ENCODE measurements at places on chromosomes 16 and 17.
A peak's percentile ranks its signal among the peaks of the same experiment; 100 is the strongest.

GRCh38 chr17:27338536-27338985, 44.6 kb downstream of the WSB1 start:
- no peak for DNase-seq

- DNase-seq, result no peak
These were observed 2.6 kb downstream of the HSD17B2 start for GRCh38 chr16:82037666-82038065.

GRCh38 chr17:82416771-82417170, 1.4 kb upstream of the HEXD start:
- DNase-seq, result no peak

- DNase-seq, result no peak
These were observed 2.2 kb upstream of the ZG16 start for GRCh38 chr16:29775742-29776408.

GRCh38 chr16:47019568-47019967, 46.1 kb upstream of the DNAJA2 start:
- DNase-seq, result no peak

GRCh38 chr16:77033516-77033915, 157.5 kb upstream of the MON1B start:
- no peak for DNase-seq

DNA sequence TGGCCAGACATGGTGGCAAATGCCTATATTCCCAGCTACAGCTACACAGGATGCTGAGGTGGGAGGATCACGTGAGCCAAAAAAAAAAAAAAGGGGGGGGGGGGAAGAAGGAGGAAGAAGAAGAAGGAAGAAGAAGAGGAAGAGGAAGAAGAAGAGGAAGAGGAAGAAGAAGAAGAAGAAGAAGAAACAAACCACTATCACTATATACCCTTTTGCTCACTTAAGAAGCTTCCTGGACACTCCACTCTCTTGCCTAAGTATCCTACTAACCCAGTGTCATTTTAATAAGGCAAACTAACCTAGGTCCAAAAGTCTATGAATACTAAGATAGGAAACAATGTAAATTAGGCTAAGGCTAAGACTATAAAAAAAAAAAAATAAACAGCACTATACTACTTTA, 54.8 kb downstream of the GPATCH8 start:
- no peak for DNase-seq

- no peak for DNase-seq
These were observed 6.0 kb upstream of the TBC1D3B start for GRCh38 chr17:36182176-36183000.

DNA sequence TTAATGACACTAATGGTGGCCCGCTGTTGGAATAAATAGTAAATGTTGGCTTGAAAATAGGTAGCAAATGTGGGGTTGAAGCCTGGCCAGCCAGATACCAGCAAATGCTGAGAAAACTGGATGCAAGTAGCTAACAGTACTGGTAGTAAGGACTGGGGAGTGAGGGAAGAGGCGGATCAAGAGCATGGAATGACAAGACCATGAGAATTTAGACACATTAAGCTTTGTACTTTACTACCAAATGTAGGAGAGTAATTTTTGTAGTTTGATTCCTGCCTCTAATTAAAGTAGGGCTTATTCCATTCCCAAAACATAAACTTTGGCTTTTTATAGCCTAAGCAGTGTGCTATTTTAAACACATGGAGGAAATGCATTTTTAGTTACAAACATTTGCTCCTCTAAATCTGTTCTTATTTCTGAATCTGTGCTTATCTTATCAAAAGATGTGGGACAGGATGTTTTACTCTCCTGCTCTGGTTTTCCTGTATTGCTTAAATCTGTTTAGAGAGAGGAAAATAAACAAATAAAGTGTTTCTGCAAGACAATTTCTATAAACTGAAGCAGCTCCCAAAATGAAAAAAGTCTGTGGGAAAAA, 44.1 kb downstream of the CFDP1 start:
- no peak for DNase-seq

DNA sequence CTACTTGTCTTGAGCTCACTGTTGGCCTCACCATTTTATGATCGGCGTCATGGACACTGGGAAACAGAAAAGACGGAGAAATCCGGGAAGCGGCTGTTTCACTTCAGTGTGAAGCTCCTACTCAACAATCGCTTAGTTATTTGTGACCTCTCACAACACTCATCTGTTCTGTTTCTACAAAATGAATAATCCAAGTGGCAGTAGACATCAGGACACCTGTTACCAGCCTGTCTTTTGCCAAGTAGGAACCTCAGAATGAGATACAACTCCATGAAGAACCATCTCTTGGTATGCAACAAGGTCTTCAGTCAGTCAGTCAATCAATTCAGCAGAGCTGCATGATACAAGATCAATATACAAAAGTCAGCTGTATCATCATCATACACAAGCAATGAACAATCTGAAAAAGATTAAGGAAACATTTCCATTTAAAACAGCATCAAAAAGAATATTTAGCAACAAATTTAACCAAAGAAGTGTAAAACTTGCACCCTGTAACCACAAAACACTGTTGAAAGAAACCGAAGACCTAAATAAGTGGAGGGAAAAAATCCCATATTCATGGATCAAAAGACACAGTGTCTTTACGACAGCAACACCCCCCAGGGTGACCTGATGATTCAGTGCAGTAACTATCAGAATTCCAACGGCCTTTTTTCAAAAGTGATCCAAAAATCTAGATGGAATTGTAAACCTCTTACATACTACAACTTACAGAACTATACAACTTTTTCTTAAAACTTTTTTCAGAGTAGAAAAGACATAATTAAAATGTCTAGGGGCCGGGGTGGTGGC, 63.4 kb downstream of the ANKRD11 start:
- DNase-seq, result no peak

DNA sequence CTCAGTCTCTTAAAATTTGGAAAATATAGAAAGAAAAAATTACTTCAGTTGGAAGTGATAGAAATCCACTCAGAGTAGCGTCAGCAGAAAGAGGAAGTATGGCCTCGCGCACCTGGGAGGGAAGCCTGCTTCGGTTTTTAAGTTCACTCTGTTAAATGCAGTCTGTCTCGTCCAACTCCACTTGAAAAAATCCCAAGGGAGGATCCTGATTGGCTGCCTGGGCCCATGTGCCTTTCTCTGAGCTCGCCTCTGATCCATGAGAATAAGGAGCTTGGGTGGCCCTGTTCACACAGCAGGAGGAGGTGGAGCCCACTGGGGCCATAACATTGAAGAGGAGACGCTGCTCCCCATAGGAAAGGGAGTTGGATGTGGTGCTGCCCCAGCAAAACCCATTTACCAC, 40.7 kb downstream of the DNAJA2 start:
- no peak for DNase-seq

- DNase-seq, result peak; percentile 10
These were observed 1.4 kb downstream of the PRAC2 start for GRCh38 chr17:48724251-48725003.

DNA sequence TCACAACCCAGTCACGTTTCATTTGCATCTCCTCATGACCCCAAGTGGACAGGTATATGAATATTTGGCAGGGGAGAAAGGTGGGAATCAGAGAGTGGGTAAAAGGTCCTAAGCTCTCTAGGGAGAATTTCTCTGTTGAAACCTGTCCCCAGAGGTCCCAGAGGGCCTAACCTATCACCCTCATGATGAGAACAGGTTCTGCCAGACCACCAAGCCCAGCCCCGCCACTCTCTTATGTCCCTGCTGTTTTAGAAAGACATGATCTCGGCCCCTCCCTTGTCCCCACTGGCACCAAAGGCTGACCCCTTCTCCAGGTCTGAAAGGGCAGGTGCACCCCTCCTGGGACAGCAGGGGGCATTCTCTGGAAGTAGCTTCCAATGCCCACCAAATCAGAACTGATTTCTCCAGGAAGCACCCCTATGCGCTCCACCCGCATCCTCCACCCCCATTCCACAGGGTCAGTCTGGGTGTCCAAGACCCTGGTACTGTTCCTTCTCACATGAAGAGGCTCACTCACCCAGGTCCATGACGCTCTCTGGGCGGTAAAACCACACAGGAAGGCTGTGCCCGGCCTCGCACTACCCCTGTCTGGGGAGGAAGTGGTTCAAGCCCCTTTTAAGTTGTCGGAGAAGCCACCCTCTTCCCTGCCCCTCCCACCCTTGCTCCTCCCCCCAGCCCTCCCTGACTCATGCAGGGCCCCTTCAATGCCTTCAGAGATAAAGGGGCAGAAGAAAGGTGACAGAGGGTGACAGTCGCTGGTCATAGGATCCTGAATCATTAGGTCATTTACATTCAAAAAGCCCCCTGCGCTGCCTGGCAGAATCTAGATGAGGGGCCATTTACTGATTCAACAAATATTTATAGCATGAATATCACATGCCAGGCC, at the start of gene CCR7:
TSS of gene CCR7 (minus strand) at position 590 of the 886 bp plus-strand sequence. CDS start at position 527, 63 bp downstream.
- DNase-seq, result no peak

GRCh38 chr17:62780951-62781350, 27.2 kb downstream of the MARCHF10 start:
- no peak for DNase-seq

- peak; percentile 75 for DNase-seq
These were observed at the start of gene CASKIN2 for GRCh38 chr17:75515496-75516254. CASKIN2 (minus strand) TSS chr17:75515537; CDS start chr17:75513804, 1,733 bp downstream.

- DNase-seq, result no peak
These were observed 46.8 kb upstream of the BCAR1 start for GRCh38 chr16:75298267-75298666.

- no peak for DNase-seq
These were observed 91.3 kb upstream of the ZNF750 start for GRCh38 chr17:82930924-82931698.

DNA sequence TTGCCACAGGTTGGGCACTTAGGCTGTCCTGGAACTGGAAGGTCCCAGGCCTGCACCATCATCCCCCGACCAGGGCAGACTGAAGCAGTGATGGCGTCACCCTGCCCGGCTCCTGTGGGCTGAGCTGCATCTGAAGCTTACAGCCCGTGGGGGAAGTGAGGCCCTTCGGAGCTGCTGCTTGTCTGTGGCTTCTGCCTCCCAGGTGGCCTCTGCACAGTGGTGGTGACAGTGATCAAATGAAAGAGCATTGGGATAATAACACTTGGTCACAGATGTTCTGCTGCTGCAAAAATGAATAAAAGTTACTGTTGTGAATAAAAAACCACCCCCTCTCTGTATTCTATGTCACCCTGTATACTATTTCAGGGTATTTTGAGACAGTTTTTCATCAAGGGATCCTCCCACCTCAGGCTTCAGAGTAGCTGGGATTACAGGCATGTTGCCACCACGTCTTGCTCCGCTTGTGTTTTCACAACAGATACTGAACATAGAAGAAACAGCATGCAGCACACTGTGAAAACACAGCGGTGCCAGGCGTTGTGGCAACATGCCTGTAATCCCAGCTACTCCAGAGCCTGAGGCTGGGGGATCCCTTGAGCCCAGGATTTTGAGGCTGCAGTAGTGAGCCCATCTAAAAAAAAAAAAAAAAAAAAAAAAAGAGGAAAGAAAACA, 165.0 kb downstream of the LGALS9B start:
- DNase-seq, result no peak

DNA sequence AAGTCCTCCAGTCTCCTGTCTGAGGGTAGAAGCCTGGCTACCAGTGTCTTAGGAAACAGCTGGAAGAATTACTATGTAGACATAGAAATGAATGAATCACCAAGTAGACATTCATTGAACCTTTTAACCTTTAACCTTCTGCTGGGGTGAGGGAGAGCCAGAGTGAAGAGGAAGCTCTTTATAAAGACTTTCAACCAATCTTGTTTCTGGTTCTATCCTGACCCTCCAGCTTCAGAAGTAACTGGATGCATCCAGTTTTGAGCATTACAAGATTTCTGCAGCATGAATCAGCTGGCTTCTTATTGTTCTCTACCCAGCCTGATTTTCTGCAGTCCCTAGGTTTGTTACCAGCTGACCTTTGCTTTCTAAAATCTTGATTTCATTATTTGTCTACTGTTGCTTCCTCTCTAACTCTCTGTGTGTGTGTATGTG, 8.5 kb downstream of the TEKT1 start:
- no peak for DNase-seq

DNA sequence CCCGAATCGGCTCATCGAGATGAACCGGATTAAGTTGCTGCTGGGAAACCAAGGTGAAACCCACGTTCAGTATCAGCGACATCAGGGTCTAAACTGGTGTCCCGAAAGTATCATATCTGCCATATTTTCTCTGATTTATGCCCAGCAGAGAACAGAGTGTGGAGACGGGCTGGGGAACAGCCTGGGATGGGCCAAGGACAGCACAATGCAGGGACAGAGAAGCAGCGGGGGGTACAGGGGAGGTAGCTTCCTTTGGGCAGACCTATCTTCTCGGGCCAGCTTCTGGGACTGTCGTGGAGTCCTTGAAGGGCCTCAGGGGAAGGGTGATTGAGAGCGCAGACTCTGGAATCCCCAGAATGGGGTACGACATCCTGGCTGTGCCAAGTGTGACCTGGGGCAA, 17.5 kb upstream of the MLKL start:
- DNase-seq, result no peak

DNA sequence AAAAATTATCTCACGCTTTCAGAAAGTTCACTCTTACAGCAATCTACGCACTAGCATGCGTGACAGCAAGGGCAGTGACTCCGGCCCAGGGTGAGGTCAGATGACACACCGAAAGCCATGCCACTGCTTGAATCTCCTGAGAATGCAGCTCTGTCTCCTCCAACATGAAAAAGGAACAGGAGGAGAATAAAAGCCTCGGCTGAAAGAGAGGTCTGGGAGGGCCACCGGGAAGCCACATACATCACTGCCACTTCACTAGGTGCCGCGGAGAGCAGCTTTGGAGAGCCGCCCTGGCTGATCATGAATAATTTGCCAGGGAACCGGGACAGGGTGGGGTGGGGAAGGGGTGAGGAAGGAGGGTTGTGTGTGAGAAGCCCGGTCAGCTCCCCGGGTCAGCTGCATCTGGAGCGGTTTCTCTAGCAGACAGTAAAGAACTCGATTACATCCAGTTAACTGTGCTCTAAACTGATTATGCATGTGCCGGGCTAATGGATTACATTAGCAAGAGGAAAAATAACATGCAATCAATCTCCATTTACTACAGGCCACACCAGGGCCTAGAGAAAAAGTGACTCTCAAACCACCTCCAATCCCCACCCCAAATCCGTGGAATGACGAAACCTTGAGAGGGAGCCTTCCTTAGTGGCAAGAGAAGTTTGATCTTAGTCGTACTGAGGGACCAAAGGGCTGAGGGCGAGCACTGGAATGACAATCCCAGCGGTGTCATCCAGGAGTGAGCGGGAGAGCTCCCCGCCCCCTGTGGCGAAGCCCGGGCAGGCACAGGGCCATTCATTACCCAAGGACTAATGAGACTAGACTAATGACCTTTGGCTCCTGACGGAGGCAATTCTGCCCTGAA, 100.3 kb downstream of the ZFHX3 start:
- DNase-seq, result no peak

GRCh38 chr16:1430759-1431496, at the start of gene PERCC1:
PERCC1 (plus strand) TSS chr16:1431078; CDS start chr16:1432594, 1,516 bp downstream.
- DNase-seq, result no peak

- DNase-seq, result no peak
These were observed 23.8 kb downstream of the COTL1 start for GRCh38 chr16:84593825-84594724.

- DNase-seq, result no peak
These were observed 62.6 kb upstream of the TEKT1 start for GRCh38 chr17:6894206-6894528.

DNA sequence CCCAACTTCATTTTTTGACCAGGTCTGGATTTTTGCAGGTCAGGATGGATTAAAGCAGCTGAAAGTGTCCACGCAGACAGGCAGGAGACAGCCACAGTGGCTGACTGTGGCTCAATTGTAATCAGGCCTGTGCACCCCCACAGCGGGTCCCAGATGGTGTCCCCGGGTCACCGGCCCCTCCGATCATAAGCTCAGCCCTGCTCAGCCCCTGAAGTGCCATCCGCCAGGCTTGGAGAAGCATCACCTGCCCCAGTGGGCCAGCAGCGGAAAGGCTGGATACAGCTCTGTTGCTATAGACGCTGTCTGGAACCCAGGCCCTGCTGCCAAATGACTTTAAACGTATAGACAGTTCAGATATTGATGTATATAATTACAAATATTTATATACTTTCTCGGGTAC, 60.6 kb downstream of the RPH3AL start:
- DNase-seq, result no peak
